ENCODE measurements at places on chromosomes 5 and 9. TPM values are rescaled to one million over a fixed set of nuclear protein-coding genes. Genes with fewer than 3 reads are reported as not detected.
A peak's percentile ranks its signal among the peaks of the same experiment; 100 is the strongest.

- no peak for DNase-seq
- H3K4me3 ChIP-seq, result no peak overlapping the region
- H3K27me3 ChIP-seq, result no peaks in the 10 kb centered on the region
- no peaks in the 10 kb centered on the region for H3K4me1 ChIP-seq
Observed at GRCh38 chr9:127279717-127280285, 15.2 kb downstream of the GARNL3 start.

GRCh38 chr5:145903867-145904266 lies 31.1 kb upstream of the GRXCR2 start:
- H3K4me3 ChIP-seq, result no peak overlapping the region
- H3K4me1 ChIP-seq, result no peaks in the 10 kb centered on the region
- DNase-seq, result no peak
- H3K36me3 ChIP-seq, result no peaks in the 10 kb centered on the region
- H3K27me3 ChIP-seq, result no peaks in the 10 kb centered on the region
- no peak overlapping the region for H3K27ac ChIP-seq

The TMEM252 gene
- polyA plus RNA-seq, result not detected

DNA sequence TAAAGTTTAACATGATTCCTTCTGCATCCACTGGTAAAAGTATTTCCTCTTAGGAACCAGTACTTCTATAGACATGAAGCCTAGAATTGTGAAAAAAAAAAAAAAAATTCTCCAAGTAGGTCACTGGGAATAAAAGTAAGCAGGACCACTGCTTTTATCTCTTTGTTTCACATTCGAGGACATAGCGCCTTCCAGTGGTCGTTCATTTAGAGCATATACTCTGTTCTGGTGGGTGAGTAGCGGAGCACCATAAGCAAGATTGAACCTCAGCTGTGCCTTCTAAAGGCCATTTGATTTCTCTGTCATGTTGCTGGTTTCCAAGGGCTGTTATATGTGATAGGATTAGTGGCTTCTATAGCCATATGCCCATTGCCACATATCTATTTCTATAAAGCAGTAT lies 393.1 kb downstream of the TMEM232 start:
- H3K36me3 ChIP-seq, result no peaks in the 10 kb centered on the region
- no peak overlapping the region for H3K27ac ChIP-seq
- no peak overlapping the region for H3K4me3 ChIP-seq
- DNase-seq, result no peak
- H3K4me1 ChIP-seq, result no peaks in the 10 kb centered on the region
- no peaks in the 10 kb centered on the region for H3K27me3 ChIP-seq

GRCh38 chr9:127700594-127701255 lies 6.1 kb upstream of the CFAP157 start:
- H3K4me1 ChIP-seq, result peaks cover 7% of the 10 kb centered on the region
- H3K4me3 ChIP-seq, result no peak overlapping the region
- no peaks in the 10 kb centered on the region for H3K27me3 ChIP-seq
- no peak overlapping the region for H3K27ac ChIP-seq

GRCh38 chr9:116907989-116908388 lies 220.9 kb downstream of the TRIM32 start:
- no peak overlapping the region for H3K27ac ChIP-seq
- H3K4me3 ChIP-seq, result no peak overlapping the region
- no peaks in the 10 kb centered on the region for H3K27me3 ChIP-seq

DNA sequence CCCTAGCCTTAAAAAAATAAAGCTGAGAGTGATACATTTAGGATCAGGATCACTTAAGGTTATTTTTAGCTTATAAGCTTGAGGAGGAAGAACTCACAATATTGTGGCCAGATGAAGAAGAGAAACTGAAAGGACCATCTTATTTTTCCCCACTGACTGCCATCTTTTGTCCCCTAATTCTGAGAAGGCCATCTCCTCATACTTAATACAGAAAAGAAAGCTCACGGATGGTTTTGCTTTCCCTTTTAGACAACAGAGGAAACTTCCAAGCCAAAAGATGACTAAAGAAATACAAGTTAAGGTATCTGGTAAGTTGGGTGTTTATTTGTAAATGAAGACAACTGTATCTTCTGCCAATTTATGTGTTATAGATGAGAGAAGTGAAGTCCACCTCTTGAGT lies 36.4 kb downstream of the ERAP1 start:
- no peaks in the 10 kb centered on the region for H3K27me3 ChIP-seq
- no peak overlapping the region for H3K27ac ChIP-seq
- peaks cover 5% of the 10 kb centered on the region for H3K4me1 ChIP-seq
- DNase-seq, result no peak
- peaks cover 78% of the 10 kb centered on the region for H3K36me3 ChIP-seq

GRCh38 chr5:113188436-113188835 lies 211.8 kb downstream of the DCP2 start:
- no peak overlapping the region for H3K27ac ChIP-seq
- no peaks in the 10 kb centered on the region for H3K36me3 ChIP-seq
- H3K4me3 ChIP-seq, result no peak overlapping the region
- DNase-seq, result no peak
- no peaks in the 10 kb centered on the region for H3K27me3 ChIP-seq

DNA sequence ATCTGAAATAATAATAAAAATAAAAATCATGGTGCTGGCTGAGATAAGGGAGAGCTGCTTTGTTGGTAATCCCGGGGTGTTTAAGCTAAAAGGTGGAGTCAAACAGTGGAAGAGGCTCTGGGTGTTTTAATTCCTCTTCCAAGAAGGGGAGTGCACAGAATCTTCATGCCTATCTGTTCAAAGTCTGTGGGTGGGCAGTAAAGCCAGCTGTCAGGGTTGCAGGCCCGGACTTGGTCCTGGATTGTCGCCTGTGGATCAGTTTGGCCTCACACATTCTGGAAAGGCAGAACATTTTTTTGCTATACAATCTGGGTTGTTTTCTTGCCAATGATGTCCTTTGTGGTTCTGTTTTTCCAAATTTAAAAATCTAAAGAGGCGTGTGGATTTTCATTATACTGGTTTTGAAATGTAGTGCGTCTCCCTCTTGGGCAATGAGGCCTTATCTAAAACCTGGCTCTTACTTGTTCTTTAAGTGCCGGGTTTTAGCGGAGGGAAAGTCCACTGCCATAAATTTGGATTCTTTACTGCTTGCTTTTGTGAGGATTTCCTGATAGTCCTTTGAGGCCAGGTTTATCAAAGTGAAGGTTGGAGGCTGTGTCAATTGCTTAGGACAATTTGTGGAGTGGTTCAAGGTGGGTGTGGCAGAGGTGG lies 5.8 kb downstream of the ANKDD1B start:
- no peak overlapping the region for H3K4me3 ChIP-seq
- H3K4me1 ChIP-seq, result no peaks in the 10 kb centered on the region
- H3K27ac ChIP-seq, result no peak overlapping the region

The TXNDC8 gene
- not detected for polyA plus RNA-seq

- no peaks in the 10 kb centered on the region for H3K27me3 ChIP-seq
- H3K36me3 ChIP-seq, result peaks cover 21% of the 10 kb centered on the region
- H3K4me3 ChIP-seq, result no peak overlapping the region
- H3K4me1 ChIP-seq, result no peaks in the 10 kb centered on the region
- DNase-seq, result no peak
Observed at GRCh38 chr5:80798166-80798565, 143.4 kb upstream of the DHFR start.

GRCh38 chr5:93715327-93715726 lies 26.1 kb downstream of the POU5F2 start:
- H3K27ac ChIP-seq, result no peak overlapping the region
- no peak overlapping the region for H3K4me3 ChIP-seq
- H3K36me3 ChIP-seq, result no peaks in the 10 kb centered on the region
- no peak for DNase-seq
- H3K27me3 ChIP-seq, result no peaks in the 10 kb centered on the region
- H3K4me1 ChIP-seq, result no peaks in the 10 kb centered on the region

DNA sequence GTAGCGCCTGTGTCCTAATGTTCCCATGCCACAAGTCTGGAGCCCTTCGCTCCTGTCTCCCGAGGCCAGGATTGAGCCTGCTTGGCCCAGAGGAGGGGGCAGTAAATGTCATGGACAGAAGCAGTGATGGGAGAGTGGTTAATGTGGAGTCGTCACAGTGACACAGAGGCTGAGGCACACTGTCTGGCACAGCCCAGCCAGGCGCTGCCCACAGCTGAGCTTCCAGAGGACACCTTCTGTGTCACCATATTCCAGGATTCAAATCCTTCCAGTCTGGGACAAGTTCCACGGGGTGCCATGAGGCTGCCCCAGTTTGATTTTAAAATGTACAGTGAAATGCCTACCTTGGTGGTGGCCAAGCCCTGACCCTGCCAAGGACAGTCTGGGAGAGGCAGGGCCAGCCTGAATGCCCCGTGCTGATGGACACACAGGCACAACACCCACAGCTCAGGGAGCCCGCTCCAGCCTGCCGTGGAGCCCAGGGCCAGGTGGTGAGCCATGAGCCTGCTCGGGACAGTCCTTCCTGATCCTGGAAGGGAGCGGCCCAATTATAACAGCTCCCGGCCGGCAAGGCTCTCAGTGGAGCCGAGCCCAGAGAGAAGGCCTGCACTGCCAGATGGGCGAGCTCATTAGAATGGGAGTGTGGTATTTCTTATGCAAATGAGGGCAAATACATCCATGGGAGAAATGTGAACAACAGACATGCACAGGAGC lies 99.1 kb upstream of the RUFY1 start:
- no peak overlapping the region for H3K4me3 ChIP-seq
- no peaks in the 10 kb centered on the region for H3K4me1 ChIP-seq
- H3K36me3 ChIP-seq, result no peaks in the 10 kb centered on the region
- no peak overlapping the region for H3K27ac ChIP-seq
- H3K27me3 ChIP-seq, result no peaks in the 10 kb centered on the region

The TMEM250 gene
- polyA plus RNA-seq, result 42.2 TPM

The ENTPD2 gene
- polyA plus RNA-seq, result not detected

DNA sequence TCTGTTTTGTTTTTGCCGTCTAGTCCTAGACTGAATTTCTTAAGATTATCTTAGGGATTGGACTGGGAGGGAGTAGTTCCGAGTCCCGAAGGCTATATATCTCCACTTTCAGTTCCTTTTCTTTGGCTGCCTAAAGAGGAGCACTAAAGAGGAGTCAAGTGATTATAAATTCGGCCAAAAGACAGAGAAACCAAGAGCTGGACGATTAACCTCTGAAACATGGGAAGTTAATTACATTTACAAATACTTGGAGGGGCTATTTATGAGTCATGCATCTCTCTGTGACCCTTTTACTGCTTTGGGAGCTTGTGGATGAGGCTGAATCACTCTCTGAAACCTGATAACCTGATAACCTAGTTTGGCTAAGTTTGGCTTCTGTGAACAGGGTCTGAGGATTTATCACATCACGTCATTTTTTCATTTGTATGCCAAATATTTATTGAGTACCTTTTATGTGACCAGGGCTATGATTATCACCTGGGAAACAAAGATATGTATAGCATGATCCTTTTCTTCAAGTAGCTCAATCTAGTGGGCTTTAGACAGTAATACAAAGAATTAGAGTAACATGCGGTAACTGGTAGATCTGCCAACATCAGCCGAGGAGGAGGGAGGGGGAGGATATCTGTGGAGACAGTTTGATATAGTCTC lies 180.9 kb downstream of the CD180 start:
- no peak overlapping the region for H3K4me3 ChIP-seq
- peaks cover 8% of the 10 kb centered on the region for H3K4me1 ChIP-seq
- no peaks in the 10 kb centered on the region for H3K27me3 ChIP-seq
- H3K27ac ChIP-seq, result no peak overlapping the region
- H3K36me3 ChIP-seq, result no peaks in the 10 kb centered on the region
- no peak for DNase-seq

GRCh38 chr5:31663519-31663918 lies 24.6 kb downstream of the PDZD2 start:
- no peaks in the 10 kb centered on the region for H3K4me1 ChIP-seq
- DNase-seq, result no peak
- no peak overlapping the region for H3K27ac ChIP-seq
- H3K27me3 ChIP-seq, result no peaks in the 10 kb centered on the region

The DNM1 gene
- polyA plus RNA-seq, result not detected

The NME5 gene
- not detected for polyA plus RNA-seq

- H3K4me1 ChIP-seq, result no peaks in the 10 kb centered on the region
- no peaks in the 10 kb centered on the region for H3K27me3 ChIP-seq
- H3K4me3 ChIP-seq, result no peak overlapping the region
- H3K36me3 ChIP-seq, result no peaks in the 10 kb centered on the region
- no peak overlapping the region for H3K27ac ChIP-seq
Observed at GRCh38 chr5:102545175-102545574, 46.4 kb upstream of the SLCO6A1 start.

GRCh38 chr5:153658149-153658548 lies 167.7 kb downstream of the GRIA1 start:
- H3K36me3 ChIP-seq, result no peaks in the 10 kb centered on the region
- no peaks in the 10 kb centered on the region for H3K4me1 ChIP-seq
- H3K4me3 ChIP-seq, result no peak overlapping the region

DNA sequence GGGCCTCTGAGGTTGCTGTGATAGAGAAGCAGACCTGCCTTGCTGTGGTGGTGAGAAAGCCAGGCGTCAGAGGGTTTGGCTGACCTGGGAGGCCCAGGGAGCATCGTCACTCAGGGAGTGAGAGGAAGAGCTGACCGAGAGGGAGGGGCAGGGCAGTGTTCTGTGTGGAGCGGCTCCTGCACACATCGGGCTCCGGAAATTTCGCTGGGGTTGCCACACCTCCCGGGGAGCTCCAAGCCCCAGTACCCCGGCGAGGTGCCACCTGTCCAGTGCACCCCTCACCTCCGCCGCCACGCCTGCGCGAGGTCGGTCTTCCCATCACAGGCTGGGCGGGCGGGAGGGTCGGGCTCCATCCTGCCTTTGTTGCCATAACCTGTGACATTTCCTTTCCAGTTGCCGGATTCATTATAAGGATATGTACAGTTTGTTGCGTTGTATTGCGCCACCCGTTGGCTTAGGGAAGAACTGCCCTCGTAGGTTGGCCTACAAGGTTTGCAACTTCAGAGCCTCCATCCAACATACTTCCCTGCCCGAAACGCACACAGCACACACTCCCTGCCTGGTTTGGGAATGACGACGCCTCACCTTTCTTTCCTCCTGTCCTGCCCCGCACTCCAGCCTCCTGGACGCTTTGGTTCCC lies 223.2 kb downstream of the CACNA1B start:
- no peaks in the 10 kb centered on the region for H3K27me3 ChIP-seq
- no peak overlapping the region for H3K27ac ChIP-seq
- no peaks in the 10 kb centered on the region for H3K4me1 ChIP-seq
- H3K36me3 ChIP-seq, result no peaks in the 10 kb centered on the region
- DNase-seq, result peak; percentile 2

The SH2D3C gene
- 20.9 TPM for polyA plus RNA-seq

DNA sequence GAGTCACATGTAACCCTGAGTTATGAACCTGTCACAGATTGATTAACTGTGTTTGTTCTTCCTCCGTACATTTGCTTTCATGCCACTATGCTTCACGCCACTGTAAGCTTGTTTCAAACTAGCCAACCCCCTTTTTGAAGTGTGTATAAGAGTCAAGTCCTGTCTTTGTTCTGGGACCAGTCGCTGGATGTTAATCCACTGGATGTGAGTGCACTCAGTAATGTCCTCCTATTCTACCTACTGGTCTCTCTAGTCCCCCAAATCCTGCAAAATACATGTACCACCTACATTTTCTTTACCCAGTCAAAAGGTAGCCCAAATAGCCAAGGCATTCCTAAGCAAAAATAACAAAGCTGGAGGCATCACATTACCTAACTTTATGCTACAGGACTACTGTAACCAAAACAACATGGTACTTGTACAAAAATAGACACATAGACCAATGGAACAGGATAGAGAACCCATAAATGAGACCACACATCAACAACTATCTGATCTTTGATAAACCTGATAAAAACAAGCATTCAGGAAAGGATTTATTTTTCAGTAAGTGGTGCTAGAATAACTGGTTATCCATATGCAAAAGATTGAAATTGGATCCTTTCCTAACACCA lies 1139.1 kb upstream of the SEMA6A start:
- no peak overlapping the region for H3K27ac ChIP-seq
- no peak for DNase-seq
- no peaks in the 10 kb centered on the region for H3K36me3 ChIP-seq
- H3K4me1 ChIP-seq, result no peaks in the 10 kb centered on the region
- H3K4me3 ChIP-seq, result peak overlapping the region; percentile 32

GRCh38 chr9:6566409-6567139 lies 79.0 kb downstream of the GLDC start:
- no peaks in the 10 kb centered on the region for H3K36me3 ChIP-seq
- H3K4me1 ChIP-seq, result no peaks in the 10 kb centered on the region
- H3K27ac ChIP-seq, result no peak overlapping the region
- no peak for DNase-seq
- no peaks in the 10 kb centered on the region for H3K27me3 ChIP-seq

All from naive thymus-derived CD4-positive, alpha-beta T cell (primary cell).